Chondrocyte (in vitro differentiated cells): ENCODE measurements at places on chromosomes 16 and 17.

DNA sequence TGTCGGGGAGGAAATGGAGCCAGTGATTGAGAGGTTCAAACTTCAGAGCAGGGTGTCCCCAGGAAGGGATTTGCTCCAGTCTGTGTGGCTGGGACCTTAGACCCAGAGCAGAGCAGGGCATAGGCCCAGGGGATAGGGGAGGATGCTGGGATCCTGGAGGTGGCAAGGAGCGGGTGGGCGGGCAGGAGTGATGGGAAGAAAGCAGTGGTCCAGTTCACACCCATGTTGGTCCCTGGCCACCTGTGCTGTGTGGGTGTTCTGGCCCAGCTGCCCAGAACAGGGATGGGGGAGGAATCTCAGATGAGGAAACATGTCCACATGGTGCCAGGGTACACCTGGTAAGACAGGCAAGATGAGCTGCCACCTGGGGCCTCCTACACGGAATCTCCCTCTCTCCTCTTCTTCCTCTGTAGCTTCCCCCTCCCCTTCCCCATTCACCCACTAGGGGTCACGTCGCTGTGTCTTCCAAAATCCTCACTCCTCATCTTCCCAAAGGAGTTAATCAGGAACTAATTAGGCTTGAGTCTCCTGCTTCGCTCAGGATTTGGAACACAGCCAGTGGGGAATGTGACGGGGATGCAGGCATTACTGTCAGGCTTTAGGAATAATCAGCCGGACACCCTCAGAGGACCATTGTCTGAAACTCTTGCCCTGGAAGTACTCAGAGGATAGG, 2.3 kb downstream of the BEAN1 start:
- no peak for DNase-seq

DNA sequence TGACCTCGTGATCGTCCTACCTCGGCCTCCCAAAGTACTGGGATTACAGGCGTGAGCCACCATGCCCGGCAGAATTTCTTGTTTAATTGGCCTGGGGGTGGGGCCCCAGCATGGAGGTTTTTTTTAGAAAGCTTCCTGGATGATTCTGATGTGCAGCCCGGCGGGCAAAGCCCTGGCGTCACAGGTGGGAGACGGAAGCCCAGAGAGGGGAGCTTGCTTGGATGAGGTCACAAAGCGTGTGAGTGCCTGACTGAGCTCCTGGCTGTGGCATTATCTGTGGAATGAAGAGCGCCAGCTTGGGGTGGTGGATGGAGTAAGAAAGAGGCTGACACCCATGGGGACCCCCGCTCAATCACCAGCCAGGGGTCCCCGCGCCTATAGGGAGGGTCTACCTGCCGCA, 4.1 kb downstream of the VASN start:
- DNase-seq: no peak

GRCh38 chr17:67779098-67779672, 46.1 kb upstream of the BPTF start:
- no peak for DNase-seq

DNA sequence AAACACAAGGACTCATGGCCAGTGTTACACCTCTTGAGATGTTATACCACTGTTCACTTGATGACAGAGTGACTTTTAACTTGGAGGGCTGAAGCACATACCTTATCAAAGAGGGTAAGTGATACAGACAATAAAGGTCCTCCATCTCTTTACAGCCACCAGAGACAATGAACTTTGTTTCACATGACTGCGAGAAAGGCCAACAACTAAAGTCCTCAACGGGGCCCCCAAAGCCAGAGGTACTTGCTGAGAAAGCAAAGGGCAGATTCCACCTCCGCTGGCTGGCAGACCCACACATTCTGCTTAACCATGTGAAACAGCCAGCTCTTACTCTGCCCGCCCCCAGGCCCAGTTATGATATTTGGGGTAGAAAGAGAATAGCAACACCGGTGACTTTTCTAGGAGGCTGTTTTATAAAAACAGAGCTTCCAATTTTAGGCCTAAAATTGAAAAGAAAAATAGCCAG, 21.4 kb downstream of the DCUN1D3 start:
- no peak for DNase-seq

GRCh38 chr16:75750528-75750927, 24.2 kb upstream of the CPHXL start:
- DNase-seq: no peak

DNA sequence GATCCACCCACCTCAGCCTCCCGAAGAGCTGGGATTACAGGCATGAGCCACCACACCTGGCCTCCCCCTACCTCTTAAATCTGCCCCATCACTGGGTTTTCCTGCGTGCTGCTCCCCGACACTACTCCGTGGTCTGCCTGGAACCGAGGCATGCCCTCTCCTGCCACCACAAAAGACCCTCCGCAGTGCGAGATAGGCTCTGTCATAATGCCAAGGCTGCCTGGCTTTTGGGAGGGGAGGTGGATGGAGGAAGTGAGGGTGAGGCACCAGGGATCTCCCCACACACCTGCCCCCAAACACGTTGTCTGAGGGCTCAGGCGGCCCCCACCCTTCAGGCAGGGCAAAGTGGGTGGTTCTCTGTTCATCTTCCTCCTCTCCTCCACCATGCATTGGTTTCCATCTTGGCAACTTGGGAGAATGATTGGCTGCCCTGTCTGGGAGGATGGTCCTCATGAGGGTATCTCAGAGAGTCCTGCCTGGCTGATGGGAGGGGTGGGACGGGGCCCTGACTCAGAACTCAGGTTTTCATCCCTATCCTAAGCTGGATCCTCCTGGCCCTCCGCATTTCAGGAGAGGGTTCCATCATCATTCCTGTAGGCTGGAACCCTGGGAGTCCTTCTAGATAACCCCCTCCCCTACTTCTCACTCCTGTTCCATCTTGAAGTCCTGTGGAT, 23.2 kb downstream of the IGFBP4 start:
- no peak for DNase-seq

GRCh38 chr17:55427587-55427882, 5.9 kb upstream of the MMD start:
- DNase-seq: no peak

DNA sequence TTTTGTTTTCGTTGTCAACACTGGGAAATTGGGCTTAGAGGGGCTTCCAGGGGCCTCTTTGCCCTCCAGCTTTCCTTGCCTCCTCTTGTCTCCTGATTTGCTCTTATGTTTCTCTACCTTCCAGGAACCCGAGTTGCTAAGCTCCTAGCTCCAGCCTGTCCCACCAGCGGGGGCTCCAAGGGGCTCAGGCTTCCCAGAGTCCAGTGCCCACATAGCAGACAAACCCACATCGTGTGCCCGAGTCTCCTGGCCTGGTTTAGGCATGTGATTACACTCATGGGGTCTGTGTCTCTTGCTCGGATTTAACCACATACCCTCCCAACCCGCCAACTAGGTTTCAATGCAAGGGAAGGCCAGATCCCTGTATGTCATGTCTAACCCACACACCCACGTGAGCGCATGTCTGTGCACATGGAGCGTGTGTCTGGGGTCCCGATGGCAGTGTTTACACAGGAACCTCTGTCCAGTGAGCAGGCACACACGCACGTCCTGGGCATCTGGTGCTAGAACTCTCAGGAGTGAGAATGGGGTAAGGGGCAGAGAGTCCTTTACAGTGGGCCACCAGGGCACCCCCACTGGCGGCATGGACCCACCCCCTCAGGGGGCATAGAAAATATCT, 76.1 kb upstream of the MED9 start:
- DNase-seq: no peak

DNA sequence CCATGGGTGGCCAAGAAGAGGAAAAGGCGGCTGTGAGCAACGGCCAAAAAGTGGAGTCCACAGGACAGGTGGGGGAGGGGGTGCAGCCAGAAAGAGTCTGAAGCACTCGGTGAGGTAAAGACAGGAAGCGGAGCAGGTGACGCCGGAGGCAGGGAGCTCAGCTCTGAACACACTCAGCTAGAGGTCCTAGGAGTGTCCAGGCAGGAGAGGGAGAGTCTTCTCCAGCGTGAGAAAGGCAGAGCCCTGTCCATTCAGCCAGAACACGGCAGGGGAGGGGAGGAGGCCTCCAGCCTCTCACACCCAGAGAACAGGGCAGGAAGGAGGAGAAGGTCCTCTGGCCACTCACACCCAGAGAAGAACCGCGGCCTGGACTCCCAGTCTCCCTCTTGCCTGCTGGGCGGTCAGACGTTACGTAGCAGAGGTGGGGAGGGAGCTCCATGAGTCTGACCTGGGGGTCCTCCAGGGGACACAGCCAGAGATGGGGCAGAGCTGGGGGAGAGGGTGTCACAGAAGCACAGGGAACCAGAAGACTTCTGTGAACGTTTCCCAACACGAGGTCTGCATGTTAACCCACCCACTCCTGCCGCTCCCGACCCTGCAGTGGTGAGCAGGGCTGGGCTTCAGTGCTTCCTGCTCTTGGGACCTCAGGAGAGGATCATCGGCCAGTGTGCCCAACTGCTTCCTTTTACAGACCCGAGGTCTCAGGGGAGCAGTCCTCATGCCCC, 89.2 kb downstream of the ABR start:
- no peak for DNase-seq

DNA sequence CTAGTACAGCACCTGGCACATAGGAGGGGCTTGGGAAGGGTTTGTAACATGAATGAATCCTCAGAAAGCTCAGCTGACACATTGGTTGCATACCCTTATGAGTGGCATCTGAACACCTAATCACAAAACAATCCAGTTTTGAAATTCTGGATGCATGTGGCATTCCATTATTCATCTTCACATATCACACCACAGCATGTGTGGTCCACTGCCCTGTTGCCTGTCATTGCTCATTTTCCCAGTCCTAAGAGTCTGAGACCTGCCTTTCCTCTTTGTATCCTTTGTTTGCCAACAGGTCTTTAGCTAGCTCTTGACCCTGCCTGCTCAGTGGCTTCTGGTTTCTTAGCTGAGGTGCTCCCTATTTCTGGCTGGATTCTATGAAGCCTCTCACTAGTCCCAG, 170.8 kb upstream of the ASIC2 start:
- DNase-seq: no peak

DNA sequence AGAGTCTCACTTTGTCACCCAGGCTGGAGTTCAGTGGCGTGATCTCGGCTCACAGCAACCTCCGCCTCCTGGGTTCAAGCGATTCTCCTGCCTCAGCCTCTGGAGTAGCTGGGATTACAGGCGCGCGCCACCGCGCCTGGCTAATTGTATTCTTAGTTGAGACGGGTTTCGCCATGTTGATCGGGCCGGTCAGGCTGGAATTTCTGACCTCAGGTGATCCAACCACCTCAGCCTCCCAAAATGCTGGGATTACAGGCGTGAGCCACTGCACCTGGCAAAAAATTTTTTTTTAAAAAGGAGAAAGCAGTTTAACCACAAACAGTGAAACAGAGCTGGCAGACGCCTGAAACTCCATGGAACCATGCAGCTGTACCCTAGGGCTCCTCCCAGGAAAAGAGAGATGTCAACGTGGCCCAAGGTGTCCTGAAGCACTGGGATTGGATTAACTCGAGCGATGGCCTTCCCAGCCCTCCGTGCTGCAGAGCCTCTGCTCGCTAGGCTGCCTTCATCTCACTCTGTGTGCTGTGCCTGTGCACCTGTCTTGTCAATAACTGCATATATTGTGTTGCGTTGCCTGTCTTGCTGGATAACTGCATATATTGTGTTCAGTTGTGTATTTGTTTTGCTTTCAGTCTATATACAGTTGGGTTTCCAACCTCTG, 29.6 kb upstream of the FOXK2 start:
- no peak for DNase-seq

DNA sequence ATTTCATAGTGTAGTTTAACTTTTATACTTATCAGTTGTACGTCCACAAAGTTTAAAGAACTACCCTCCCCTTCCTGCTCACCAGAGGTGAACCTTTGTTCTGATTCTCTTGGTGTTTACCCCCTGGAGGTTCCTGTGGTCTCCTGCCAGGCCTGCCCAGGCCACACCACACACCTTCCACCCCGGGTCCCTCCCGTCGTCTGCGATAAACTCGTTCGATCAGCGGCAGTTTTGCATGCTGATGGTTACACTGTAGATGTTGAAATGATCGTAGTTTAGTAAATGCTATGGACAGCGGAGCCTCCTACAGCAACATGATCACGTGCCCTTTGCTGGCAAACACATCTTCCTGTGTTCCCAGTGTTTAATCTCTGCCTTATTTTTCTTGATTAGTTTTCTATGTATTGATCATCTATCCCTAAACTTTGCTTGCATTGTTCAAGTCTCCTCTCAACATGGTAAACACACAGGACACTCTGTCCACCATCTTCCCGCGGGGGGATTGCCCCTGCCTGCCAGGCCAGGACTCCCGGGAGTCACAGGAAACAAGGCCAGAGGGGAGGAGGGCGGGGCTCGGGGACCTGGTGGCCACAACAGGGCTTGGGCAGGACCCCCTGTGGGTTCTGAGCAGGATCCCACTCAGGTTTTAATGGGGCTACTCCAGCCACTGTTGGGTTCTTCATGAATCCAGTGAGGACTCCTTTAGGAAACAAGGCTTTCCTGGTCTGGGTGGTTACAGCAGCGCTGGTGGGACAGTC, 2.8 kb upstream of the ACSF3 start:
- no peak for DNase-seq

DNA sequence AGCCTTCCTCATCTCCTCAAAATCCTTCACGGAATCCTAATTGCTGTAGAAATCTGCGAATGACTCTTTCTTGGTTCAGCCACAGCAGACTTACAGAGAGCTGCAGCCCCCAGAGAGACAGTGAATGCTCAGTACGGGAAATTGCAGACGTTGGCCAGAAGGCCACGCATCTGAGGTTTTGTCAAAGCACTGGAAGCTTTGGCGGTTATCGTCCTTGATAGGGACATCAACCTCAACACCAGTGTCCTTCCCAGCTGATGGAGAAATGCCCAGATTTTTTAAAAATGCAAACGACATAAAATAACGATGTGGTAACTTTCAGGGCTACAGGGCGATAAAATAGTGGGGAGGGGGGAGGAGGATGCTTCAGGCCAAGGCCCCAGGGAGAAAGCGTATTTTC, 166.6 kb upstream of the CIBAR2 start:
- no peak for DNase-seq

DNA sequence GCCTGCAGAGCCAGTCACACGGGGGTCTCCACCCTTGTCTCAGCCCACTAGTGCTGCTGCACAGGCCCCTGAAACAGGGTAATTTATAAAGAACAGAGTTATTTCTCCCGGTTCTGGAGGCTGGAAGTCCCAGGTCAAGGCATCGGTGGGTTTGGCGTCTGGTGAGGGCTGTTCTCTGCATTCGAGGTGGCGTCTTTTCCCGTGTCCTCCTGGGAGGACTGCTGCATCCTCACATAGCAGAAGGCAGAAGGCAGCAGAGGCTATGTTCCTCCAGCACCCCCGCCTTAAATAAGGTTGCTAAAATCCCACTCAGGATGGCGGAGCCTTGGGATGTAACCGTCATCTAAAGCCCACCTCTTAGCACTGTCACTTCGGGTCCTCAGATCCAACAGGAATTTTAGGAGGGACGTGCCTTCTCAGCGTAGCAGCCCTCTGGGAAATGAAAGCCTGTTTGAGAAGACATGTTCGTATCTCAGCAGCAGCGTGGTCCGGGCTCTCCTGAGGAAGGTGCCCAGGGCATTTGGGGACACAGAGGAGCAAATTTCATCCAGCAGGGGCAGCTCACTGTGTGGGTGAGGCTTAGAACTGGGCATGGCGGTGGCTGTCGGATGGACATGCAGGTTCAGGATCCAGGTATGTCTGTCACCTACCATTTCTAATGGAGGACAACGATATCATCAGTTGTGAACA, 221.6 kb upstream of the CHMP6 start:
- no peak for DNase-seq

GRCh38 chr16:19008245-19009169, 24.8 kb downstream of the TMC7 start:
- no peak for DNase-seq

- no peak for DNase-seq
These were observed 25.4 kb downstream of the JPH3 start for GRCh38 chr16:87627542-87628245.
